ENCODE measurements at places on chromosomes 3 and 15.

DNA sequence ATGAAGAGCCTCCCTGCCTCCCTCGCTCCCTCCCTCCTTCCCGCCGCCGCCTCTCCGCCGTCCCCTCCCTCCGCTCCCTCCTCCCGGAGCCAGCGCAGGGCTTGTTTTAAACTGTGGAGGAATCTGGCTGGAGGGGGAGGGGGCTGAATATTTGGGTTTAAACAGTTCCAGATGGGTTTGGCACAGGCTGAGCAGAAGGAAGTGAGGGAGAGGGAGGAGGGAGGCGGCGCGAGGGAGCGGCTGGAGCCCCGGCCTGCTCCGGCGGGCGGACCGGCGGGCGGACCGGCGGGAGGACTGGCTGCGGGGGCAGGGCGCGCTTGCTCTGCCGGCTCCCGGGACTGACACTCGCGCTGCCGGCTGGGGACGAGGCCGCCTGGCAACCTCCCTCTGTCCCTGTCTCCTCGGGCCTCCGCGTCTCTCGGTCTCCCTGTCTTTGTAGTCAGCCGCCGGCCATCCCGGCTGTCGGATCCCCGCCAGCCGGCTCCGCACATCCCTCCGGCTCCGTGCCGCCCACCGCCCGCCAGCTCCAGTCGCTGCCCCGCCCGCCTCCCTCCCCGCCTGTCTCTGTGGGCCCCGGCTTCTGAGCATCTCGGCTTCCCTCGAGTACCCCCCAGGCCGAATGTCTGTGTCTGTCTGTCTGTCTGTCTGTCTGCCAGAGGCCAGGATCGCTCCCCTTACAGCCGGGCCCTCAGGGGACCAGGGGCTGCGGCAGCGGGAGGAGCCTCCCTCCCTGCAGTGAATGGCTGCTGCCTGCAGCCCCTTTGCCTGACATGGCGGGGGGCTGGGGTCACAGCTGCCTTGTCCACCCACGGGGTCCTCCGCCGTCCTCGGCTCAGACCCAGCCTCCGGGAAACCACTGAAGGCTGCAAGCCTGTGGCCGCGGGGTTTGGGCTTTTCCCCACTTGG is 7.6 kb downstream of the EPHB3 start:
- DNase-seq, result peak; percentile 99

GRCh38 chr3:150495563-150496168 is 50.6 kb downstream of the SERP1 start:
- peak; percentile 36 for DNase-seq

DNA sequence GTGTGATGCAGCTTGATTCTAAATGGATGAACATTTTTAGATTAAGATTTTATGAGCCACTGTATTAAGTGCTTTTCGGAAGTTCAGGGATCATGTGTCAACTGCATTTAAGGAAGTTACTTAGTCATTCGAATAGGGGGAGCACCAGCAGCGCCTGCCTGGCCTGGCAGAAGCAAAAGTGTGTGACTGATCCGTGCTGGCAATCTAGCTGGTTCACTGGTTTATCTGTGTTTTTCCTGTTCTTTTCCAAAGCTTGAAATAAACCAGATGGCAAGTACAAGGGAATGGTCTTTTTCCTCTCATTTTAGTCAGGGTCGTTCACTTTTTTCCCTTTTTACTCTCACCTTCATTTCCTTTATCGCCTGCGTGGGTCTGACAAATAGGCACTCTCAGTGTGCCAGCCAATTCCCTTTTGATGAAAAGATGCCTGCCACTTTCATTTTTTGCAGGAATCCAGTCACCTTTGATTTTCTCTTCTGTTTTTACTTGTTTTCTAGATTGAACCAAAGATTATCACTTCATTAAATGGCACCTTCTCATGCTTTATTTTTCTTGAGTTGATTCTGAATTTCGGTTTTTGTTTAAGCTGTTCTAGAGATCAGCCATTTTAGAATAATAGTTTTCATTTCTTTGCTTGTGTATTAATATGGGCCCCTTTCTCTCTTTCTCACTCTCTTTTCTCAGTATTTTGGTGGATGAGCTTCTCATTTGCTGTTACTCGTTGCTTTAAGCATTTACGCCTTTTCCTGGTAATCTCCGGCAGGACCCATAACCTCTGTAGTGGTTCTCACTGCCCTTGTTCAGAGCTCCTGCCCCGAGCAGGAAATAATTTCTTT is 2.8 kb downstream of the ABHD2 start:
- DNase-seq, result no peak

DNA sequence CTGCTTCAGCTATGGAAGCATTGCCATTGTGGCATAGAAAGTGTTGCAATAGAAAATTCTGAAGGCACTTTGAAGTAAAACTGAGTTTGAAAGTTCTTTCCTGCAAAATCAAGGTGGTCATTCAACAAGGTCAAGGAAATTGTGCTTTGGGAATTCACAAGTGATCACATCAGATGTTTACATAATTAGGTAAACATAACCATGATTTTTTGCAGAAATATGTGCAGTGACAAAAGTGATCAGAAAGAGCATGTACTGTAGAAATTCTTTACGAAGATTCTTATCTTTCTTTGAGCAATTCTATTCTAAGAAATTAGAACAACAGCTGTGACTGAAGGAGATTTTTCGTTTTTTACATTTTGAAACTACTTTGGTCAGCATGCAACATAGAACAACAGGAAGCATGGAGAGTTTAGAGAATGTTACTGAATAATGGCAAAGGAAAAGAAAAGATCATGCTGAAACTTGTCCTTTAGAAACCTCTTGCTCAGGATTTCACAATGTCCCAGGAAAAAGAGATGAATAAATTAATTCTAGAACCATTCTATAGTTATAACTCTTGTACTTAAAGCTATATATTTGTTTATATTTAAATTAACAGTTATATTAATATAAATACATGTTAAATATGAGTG is 643.4 kb upstream of the ARPP21 start:
- no peak for DNase-seq

DNA sequence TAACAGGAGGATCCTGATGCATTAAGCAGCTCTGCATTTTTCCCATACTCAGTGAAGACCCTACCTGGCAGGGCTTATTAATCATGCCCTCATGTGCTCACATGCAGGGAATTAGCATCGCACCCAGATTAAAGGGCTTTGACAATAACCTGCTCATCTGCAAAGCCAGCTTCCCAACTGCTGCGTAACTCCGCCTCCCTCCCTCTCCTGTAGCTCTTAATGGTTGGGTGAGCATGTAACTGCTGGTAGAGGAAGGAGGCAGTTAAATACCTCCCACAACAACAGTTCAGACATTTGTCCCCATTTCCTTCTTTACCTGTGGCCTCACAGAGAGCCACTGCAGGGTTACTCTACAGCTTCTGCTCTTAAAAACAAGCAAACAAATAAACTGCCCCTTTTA is 203.6 kb upstream of the WNT5A start:
- no peak for DNase-seq

DNA sequence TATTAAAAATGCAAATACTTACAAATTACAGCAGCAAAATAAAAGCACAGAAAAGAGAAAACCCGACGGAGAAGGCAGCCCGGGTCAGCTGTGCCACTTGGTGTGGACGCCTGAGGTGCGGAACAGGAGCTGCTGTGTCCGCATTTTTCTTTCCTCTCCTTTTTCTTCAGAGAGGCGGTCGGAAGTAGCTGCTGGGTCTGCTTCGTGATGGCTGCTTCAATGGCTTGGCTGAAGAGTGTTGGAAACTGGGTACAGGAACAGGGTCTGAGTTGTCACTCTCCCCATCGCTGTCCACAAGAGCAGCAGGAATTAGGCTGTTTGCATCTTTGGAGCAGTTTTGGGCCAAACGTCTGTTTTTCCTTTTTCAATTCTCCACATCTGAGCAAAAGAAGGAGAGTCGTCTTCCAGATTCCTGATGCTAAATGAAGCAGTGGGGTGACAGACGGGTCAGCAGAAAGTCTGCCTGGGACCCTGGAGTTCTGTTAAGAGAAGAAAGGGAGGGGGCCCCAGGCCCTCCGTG is 53.5 kb upstream of the ARL8B start:
- DNase-seq, result no peak

GRCh38 chr15:84112025-84112424 is 123.5 kb upstream of the GOLGA6L4 start:
- no peak for DNase-seq

GRCh38 chr3:136377508-136377907 is 127.4 kb downstream of the PCCB start:
- DNase-seq, result no peak

GRCh38 chr15:70406617-70407335 is 309.1 kb upstream of the TLE3 start:
- DNase-seq, result no peak

DNA sequence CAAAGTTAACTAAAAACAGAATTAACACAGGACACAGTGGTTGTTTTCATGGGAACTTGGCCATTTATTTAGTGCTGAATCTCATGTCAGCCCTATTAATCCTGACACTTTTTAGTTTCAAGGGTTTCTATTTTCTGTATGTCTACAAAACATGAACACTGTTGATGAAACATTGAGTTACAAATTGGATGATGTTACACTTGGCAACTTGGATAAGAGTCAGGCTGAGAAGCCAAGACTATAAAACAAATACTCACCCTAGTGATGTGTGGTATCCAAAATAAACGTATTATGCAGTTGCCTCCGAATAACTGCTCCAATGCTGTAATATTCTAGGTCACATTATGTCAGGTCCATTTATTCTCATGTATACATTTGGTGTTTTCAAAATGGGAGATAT is 349.6 kb downstream of the ZIC1 start:
- no peak for DNase-seq

DNA sequence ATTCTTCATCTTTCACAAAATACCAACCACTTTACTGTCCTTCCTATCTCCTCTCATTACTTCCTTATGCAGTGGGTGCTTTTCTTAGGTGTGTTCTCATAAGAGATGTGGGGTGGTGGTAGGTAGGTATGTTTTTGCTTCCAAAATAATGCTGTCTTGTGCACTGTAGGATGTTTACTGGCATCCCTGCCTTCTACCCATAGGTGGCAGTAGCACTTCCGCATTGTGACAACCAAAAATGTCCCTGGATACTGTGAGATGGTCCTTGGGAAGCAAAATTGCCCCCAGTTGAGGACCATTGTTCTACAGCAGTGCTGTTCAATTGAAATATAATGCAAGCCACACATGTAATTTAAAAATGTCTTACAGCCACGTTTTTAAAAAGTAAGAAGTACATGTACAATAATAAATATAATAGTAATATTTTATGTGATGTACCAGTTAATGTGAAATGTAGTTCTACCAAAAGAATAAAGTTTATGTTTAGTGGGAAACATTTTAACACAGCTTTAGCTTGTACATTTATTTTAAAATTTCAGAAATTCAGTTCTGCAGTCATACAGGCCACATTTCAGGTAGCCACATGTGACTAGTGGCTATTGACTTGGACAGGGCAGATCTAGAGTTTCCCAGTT is 75.2 kb downstream of the NEO1 start:
- no peak for DNase-seq

GRCh38 chr3:23079976-23080375 is 123.2 kb upstream of the UBE2E2 start:
- DNase-seq, result no peak

DNA sequence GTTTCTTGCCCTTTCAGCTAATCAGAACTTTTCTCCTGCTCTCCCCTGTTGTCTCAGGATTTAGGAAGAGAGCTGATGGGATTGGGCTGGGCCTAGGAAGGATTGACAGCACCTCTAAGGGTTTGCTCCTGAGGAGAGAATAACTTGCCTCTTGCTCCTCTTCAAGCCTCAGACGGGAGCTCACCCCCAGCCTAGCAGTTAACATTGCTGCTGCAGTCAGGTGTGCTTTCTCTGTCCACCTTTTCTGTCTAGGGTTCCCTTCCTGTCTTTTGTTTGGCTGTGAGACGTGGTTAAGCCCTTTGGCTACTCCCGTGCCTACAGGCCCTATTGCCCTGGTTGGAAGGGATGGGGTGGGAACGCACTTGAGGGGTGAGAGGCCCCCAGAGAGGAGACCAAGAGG is 20.1 kb downstream of the TMEM108 start:
- DNase-seq, result no peak

GRCh38 chr3:188819939-188820338 is 351.8 kb upstream of the TPRG1 start:
- no peak for DNase-seq

DNA sequence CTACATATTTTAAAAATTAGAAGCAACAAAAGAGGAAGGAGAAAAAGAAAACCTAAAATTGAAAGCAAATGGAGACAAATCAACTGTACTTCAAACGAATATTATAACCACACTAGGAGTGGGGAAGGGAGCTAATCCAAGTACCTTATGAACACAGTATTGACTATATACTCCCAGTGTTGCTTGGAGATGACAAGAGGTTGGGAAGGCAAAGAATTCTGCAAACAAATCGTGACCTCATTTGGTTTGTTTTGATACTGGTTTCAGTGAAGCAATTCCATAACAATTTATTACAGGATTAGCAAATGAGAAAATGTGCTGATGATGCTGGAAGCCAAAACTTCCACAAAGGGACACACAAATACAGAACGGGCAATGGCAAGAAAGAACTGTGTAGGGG is 268.1 kb downstream of the ULK4 start:
- DNase-seq, result no peak

DNA sequence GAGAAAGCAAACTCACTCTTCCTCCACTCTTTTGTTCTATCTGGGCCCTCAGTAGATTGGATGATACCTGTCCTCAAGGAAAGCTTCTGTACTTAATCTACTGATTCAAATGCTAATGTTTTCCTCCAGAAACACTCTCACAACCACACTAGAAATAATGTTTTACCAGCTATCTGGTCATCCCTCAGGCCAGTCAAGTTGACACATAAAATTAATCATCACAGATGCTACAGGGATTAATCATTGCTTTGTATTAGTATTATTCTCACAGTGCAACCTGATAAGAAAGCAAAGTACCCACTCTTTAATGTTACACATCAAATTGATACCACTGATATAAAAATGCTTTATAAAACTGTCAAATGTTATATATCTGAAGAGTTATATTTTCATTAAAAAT is 52.9 kb upstream of the ARL6 start:
- no peak for DNase-seq

DNA sequence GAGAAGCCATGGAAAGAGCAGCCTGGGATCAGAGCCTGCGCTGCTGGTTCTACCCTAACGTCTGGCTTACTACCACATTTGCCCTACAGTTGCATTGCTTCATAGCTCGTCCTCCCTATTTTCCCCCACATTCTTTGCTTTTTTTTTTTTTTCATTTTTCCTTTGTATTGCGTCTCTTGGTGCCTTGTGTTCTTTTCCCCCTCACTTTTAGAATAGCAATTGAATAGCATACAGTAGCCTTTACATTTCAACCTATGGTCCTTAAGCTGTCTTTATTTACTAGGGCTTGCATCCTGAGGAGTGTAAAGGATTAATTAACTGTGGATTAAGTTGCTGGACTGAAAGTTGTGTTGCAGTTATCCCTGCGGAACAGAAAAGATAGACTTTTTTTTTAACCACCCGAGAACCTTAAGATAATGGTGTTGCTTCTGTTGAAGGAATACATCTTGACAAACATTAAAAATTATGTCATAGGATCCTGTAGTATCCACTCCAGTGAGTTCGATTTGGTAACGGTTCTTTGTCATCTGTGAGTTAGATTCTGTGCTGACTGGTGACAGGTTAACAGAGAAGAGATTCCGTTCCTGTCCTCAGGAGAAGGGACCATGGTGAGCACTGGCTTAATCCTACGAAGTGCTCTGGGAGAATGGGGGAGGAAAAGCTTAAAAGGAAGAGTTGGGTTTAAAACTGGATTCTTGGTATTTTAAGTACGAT is 417.4 kb upstream of the NAALADL2 start:
- peak; percentile 58 for DNase-seq

- no peak for DNase-seq
These were observed 63.6 kb upstream of the SCN5A start for GRCh38 chr3:38713121-38713520.

GRCh38 chr3:193744822-193745684 is 152.0 kb downstream of the OPA1 start:
- DNase-seq, result no peak

- DNase-seq, result no peak
These were observed 691 bp upstream of the HDGFL3 start for GRCh38 chr15:83208367-83208661.

- no peak for DNase-seq
These were observed 12.5 kb upstream of the C15orf61 start for GRCh38 chr15:67508407-67508806.
